ENCODE measurements at places on chromosomes 7 and 10.

DNA sequence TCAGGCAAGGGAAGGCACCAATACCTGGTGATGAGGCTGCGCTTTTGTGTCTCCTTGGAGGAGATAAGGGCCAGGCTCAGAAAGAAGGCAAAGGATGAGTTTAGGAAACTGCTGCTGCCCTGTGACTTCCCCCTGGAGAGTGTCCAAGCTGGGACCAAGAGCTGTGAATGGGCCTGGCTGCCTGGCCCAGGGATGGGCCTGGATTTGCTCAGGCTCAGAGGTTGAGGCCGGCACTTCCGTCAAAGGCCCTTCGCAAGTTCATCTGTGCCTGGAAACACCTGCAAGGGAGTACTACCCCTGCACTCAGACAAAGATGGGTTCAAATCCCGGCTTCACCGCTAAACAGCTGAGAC is 50.5 kb upstream of the NANOS1 start:
- DNase-seq: no peak

DNA sequence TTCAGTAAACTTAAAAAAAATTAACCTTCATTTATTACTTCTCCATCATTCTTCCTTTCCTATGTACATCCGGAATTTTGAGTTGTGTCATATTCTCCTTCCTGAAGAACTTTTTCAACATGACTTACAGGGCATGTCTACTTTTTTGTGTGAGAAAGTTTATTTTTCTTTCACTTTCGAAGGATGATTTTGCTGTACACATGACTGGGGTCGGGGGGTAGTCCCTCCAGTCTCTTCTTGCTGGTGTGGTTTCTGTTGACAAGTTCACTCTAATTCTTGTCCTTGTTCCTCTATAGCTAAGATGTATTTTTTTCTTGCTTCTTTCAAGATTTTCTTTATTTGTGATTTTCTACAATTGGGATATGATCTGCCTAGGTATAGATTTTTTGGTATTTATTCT is 55.8 kb downstream of the INPP5A start:
- DNase-seq: no peak

GRCh38 chr10:126521399-126521798 is 133.1 kb upstream of the ADAM12 start:
- DNase-seq: no peak

DNA sequence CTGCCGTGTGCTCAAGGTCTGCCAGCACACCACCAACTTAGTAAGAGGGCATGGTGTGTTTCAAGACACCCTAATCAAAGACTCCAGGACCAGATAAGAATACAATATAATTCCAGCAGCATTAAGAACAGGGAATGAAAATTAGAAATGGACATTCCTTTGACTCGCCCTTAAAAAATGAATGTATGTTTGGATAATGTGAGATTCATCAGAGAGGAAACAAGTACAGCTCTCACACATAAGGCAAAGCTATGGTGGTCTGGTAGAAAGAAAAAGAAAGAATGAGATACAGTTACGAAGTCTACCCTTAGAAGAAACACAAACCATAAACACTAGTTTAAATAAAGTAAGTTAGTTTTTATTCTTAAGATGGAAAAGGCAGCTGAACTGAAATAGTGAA is 174.8 kb upstream of the ANK3 start:
- DNase-seq: no peak

DNA sequence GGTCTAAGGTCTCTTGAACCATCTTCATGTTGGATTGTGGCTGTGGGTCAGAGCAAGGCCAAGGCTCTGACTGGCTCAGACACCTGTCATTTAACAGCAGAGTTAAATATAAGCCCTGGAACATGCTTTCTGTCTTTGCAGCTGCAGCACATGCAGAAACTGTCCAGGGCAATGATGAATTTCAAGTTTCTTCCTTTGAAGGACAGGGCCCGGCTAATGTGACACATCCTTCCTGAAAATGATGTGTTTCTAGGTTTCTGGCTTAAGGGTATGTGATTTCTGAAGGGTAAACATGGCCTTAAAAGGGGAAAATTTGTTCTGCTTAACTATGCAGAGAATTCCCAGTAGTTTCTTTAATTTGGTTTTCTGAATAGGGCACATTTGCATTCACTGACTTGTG is 34.0 kb upstream of the SLC35B4 start:
- no peak for DNase-seq

- DNase-seq: no peak
These were observed 87.3 kb downstream of the BEND7 start for GRCh38 chr10:13441476-13441875.

DNA sequence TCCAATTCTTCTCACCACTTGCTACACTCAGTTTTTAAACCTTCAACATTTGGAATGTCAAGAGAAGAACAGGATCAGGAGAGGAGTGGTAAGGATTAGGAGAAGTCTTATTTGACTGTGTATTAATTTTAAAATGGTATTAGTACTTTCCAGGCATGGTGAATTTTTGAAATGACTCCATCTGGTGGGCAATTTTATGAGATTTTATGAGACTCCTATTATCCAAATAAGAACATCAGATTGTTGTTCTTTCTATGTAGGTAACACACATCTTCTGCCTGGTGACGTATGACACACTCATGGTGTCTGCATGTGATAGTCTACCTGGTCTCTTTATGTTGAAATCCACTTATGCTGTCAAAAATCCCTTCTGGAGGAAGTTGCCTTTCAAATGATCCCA is 51.0 kb downstream of the SLC13A1 start:
- no peak for DNase-seq

- no peak for DNase-seq
These were observed 1.3 kb downstream of the INPP5A start for GRCh38 chr10:132538790-132539421.

- no peak for DNase-seq
These were observed 421.4 kb downstream of the SDK1 start for GRCh38 chr7:3722396-3722922.
